ENCODE measurements at places on chromosomes 1 and 21.

DNA sequence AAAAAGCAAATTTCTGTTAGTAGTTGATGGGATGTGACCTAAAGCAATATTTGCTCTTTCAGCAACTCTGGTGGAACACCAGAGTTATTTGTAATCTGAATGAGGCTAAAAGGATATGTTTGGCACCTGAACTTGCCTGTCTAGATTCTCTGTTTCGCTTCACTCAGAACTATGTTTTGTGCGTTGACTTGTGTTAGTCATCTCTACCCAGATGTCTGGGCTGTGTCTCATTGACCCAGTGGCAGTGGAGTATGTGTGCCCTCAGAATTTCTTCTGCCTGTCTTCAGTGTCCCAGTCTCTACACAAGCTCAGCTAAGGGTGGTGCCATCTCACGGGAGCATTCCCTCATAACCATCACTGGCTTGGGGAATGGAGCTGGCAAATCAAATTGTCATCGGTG, 13.9 kb downstream of the KCNK1 start:
- no peak for DNase-seq

- DNase-seq = peak; percentile 52
Observed at GRCh38 chr1:34858901-34859445, 576 bp downstream of the SMIM12 start.

DNA sequence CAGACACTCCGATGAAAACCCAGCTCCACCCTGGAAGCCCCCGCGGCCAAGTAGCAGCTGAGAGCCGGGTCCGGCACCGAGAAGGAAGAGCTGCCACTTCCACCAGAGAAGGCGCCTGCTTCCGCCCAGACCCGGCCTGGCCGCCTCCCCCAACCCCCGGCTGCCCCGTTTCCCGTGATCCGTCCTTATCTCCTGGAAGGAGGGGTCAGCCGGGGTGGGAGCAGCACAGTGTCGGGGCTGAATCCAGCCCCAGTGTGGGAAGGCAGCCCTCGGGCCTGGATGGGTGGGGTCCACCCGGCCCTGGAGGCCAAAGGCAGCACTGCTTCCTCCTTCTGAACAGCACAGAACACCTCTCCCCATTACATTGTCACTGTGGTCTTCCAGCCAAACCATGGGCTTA, 69.4 kb downstream of the MEGF6 start:
- DNase-seq = no peak

DNA sequence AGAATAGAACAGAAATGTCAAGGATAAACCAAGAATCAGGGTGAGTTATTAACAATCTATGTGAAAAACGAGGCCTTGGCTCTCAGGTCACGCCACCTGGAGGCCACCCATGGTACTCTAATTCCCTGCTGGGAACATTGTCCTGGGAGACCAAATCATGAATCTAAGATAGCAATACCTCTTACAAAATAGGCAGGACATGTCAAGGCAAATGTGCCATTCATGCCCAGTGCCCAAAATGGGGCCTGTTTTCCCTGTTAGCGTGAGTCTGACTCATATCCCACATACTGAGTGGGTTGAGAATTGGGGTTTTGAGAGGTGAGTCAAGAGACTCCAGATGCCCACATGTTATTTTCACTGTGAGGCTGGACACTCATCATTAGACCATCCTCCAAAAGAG, 380.8 kb downstream of the HHIPL2 start:
- DNase-seq = peak; percentile 60

GRCh38 chr1:20114021-20114648, 5.2 kb downstream of the PLA2G2D start:
- no peak for DNase-seq

DNA sequence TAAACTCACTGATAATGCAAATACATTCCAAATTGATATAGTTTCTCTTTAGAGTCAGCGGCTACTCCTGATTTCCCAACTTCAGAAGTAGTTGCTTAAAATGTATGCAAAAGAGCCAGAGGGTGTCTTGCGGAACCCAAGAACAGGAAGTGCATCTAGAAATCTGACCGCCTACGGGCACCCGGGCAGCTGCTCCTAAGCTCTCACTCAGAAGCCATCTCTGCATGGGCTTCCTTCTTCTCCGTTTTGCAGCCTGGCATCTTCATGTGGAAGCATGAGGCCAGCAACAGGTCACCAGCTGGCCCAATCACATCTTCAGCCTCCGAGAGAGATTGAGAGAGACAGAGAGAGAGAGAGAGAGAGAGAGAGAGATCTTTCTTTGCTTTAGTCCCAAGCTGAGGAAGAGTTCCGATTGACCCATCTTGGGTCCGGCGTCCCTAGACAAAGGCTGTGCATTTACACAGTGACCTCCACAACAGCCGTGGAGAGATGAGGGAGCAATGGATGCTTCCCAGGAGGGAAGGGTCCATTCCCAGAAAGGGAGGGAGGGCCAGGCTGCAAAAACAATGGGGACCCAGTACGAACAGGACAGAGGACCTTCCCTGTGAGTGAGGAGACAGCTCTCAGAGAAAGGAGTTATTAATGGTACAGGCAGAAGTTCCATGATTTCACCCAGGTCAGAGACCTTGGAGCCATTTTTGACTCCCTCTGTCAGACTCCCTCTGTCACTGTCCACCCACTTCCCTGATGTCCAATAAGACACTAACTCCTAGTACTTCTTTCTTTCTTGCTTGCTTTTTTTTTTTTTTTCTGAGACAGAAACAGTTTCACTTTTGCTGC, 28.2 kb upstream of the SLC30A1 start:
- DNase-seq = peak; percentile 82

DNA sequence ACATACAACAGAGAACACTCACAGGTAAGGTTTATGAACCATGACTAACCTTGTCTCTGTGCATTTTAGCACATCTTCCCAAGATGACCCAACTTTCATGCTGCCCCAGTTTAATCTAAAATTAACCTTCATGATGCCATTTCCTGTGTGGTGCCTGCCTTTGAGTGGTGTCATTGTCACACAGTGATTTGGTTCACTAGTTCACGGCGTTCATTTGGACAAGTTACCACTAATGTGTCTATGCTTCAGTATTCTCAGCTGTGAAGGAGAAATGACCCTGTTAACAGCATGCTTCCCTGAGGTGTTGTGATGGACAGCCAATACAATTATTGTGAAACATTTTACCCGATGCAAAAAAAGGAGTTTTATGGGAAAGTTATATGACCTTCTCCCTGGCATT, 693.1 kb downstream of the RWDD3 start:
- DNase-seq = peak; percentile 2

DNA sequence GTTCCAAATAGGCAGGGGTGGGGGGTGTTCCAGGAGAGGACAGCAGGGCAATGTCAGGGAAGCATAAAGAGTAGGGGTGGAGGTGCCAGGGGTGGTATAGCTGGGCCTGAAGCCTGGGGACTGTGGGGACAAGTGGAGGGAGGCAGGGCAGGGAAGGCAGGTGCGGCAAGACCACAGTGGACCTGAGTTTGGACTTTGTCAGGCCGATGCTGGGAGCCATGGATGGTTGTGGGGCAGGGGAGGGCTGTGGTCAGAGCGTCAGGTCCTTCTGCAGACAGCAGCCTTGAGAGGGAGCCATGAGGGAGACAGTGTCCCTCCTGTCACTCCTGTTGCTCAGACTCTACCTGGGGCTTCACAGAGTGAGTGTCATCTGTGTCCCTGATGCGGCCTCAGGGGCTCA, 320.3 kb downstream of the PTPRU start:
- DNase-seq = no peak

GRCh38 chr1:25432749-25433388, 2.2 kb downstream of the MACO1 start:
- DNase-seq = peak; percentile 38

- DNase-seq = no peak
Observed at GRCh38 chr1:160367934-160368923, 1.4 kb downstream of the NHLH1 start.

DNA sequence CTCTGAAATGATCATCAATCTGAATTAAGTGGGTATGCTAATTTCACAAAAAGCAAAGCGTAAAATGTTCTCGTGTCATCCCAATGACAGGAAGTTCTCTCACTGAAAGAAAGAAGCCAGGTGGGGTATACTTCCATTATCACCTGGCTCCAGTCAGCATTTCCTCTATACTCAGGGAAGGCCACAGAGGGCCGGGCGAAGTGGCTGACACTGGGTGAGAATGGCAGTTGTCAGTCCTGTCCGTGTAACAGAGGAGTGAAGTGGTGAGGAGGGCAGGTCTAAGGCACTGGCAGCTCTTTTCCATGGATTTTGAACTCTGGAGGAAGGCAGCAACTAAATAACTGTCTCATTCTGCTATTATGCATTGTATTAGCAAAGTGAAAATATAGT, 60.4 kb downstream of the CAPN2 start:
- DNase-seq = no peak

Measured in NAMALWA (cell line).